Stimulated activated CD8-positive, alpha-beta memory T cell treated with anti-CD3 and anti-CD28 coated beads, Interleukin-15, amount 100 ng/mL, for 4 hours (primary cell): ENCODE measurements at places on chromosomes 3 and 15.

DNA sequence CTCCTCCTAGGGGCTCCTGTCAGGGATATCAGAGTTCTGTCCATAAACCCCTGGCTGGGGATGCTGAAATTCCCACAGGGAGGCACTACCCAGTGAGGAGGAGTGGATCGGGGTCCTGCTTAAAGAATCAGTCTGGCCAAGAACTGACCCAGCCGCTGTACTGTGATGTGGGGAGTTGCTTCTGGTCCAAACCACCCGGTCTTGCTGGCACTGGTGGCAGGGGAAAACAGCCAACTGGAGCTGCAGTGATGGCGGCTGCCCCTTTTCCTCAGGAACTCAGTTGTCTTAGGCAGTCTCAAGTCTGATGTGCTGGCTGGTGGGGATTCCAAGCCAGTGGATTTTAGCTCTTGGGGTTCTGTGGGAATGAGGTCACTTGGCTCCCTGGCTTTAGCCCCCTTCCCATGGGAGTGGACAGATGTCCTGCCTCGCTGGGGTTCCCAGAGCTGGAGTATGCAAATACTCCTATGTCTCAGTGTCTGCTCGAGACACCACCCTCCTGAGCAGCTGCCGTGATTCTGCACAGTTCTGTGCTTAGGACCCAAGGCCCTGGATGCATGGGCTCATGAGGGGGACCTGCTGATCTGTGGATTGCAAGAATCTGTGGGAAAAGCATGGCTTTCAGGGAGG, 97.1 kb downstream of the SLC25A26 start:
- no peak for DNase-seq

- DNase-seq, result no peak
Measured at GRCh38 chr3:45362758-45363157, 25.6 kb upstream of the LARS2 start.

GRCh38 chr3:71928212-71928611, 143.3 kb upstream of the PROK2 start:
- no peak for DNase-seq

- no peak for DNase-seq
Measured at GRCh38 chr3:187292631-187293515, 1.3 kb upstream of the MASP1 start.

DNA sequence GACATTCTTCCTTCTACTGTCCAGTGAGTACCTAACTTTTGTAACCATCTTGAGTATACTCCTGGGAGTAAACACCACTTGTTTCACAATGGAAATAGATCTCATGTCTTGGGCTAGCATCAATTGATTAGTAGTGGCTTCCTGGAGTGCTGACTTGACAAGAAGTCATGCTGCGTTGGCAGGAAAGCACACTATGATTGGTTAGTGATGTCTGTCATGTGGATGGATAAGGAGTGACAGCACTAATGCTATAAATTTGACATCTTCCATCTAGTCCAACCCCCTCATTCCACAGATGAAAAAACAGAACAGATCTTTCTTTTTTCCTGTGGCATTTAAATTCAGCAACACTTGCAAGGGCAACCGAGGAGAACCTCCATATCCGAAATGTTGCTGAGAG, 47.6 kb upstream of the PRICKLE2 start:
- no peak for DNase-seq

- DNase-seq, result no peak
Measured at GRCh38 chr15:71651750-71652186, 158.6 kb upstream of the NR2E3 start.

DNA sequence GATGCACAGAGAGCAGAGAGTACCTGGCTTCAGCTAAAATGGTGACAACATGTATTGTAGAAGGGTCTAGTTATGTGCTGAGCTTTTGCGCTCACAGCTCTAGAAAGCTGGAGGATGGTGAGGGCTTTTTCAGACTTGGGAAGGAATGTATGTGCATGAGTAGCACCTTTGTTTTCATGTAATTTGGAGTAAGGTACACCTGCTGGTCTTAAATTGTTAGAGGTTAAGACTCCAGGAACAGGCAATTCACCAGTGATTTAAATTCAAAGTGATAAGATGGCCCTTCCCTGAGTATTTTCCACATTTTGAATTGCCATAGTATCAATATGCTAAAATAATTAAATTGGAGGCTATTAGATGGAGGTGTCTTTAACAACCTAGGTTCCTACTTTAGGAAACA, 436.4 kb upstream of the GOLIM4 start:
- no peak for DNase-seq

DNA sequence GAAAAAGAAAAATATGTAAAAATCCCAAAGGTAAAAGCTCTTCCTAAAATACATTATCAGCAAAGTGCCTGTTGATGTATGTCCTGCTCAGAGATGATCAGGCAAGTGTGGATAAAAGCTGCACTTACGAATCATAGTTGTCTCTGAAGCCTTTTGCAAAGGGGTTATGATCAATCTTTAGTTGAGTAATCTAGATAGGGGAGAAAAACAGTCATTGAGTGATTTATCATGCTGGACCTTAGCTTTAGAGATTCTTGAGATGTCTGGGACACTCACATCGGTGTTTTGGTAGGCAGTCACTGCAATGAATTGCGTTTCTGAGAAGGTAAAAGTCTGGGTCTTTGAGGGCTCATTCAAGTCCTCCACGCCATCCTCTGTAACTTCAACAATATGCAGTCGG, 3.7 kb downstream of the EOMES start:
- no peak for DNase-seq

DNA sequence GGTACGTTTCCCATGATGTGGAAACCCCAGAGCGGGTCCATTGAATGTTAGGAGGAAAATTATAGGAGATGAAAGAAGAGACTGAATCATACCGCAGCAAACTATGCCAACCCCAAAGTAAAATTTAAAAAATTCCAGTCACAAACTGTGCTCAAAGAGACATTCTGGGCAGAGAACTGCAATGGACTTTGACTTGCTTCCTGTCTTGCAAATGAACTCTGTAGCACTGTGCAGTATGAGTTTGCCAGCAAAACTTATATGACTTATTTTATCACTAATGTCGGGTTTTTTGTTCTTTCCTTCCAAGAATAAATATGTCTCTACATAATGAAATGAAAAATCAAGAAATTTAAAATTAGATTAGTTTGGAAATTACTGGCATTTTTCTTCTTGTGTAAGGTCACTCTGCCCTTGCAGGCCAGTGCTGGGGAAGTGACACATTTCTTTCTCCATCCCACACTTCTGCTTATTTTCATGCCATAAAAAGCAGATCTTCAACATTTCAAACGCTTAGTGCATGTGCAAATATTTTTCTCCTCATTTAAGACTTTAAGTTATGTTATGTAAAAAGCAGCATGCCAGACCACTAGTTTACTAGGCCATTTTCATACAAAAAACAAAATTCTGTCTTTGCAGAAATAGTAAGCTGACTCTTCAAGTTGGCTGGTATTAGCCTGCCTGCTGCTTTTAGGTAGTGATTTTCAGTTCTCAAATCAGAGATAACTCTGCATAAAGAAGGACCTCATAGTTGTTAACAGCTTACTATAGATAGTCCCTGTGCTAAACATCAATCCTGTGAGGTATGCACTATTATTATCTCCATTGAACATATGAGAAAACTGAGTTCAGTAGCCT, 32.2 kb upstream of the SSR3 start:
- DNase-seq, result no peak

GRCh38 chr3:46297658-46298423, 55.6 kb downstream of the CCR3 start:
- DNase-seq, result no peak

GRCh38 chr3:139827833-139828232, 107.2 kb upstream of the CLSTN2 start:
- DNase-seq, result no peak
